ENCODE measurements at places on chromosomes 5 and 9.
A peak's percentile ranks its signal among the peaks of the same experiment; 100 is the strongest.

DNA sequence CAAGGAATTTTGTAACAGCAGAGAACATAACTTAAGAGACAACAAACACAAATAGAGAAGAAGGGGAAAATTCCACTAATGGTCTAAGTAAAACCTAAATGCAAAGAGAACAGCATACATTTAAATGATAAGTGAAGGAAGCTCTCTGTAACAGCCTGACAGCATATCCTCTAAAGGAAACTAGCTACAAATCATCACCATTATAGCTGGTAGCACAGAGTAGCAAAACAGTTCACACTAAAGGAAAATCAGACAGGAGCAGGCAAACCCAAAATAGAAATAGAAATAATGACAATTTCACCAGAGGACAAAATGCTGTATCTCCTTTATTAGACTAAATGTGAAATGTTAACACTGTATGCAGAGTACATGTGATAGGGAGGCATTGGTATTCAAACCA lies 532.8 kb downstream of the PTPRD start:
- no peak for DNase-seq

GRCh38 chr9:110782701-110783100 lies 114.1 kb downstream of the MUSK start:
- no peak for DNase-seq

DNA sequence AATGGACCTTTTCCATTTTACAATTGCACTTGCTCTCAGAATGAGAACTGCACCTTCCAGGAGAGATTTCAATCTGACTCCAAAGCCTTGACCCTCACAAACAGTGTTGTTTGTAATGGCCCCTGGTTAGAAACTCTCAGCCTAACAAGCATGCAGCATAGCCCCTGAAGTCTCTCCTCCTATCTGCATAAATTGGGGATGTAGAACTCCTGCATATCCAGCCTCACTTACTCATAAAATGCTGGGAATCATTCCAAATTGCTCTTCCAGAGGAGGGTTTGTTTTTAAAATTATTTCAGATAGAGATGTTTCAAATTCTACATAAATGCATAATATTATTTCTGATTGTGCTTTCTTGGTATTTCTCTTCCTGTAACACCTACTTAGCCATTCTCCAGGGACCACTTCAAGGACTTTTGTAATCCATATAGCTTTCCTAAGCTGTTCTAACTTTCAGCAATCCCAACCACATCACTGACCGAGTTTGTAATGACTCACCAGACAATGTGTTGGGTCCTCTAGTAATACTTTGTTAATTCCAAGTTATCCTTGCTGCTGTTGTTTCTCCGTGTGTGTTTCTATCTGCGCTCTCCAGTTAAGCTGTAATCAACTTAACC lies 143.8 kb upstream of the CCDC152 start:
- no peak for DNase-seq

GRCh38 chr9:9229269-9229668 lies 1383.5 kb downstream of the PTPRD start:
- DNase-seq = no peak

- DNase-seq = no peak
Observed at GRCh38 chr5:132501961-132502931, 11.7 kb upstream of the IRF1 start.

GRCh38 chr5:26757941-26758340 lies 280.4 kb downstream of the CDH9 start:
- DNase-seq = no peak

GRCh38 chr5:126462239-126463014 lies 39.2 kb downstream of the GRAMD2B start:
- DNase-seq = peak; percentile 63

GRCh38 chr5:107484281-107484680 lies 186.5 kb downstream of the EFNA5 start:
- DNase-seq = no peak

DNA sequence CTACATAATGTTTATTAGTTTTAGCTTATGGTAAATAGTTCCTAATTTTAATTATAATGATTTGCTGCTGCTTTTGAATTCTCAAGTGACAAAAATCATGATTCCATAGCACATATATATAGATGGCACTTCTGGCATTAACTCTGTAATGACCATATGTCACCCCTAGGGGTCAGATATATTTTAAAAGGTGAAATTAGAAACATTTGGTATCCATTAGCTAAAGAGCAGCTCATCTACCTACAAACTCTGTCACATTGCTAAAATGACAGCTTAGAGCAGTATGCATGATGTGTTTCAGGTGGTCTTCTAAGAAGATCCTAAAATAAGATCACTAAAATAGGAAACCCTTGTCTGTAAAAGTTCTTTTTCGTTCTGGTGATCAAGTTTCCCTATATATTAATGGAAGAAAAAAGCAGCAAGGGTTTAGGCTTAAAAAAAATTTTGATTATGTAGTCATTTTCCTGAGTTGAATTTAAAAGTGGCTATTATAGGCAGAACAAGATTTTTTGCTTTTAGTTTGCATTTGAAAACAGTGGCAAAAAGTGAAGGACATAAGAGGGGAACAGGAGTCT lies 157.7 kb upstream of the POU5F2 start:
- DNase-seq = peak; percentile 18

DNA sequence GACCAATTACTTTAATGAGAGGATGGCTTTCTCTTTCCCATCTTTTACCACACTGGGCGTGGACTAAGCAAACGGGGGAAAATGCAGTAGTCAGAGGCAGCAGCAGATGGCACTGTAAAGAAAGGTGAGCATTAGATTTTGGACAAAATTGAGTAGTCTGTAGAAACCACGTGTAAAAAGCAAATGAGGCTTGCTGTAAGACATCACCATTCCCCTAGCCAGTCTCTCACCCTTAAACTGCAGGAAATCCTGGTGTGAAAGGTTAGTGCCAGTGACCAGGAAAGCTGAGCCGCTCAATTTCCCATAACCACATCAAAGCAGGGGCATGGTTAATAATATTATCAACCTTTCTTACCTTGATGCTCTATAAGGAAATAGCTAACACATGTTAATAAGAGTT lies 31.8 kb downstream of the SPATA31C2 start:
- no peak for DNase-seq

DNA sequence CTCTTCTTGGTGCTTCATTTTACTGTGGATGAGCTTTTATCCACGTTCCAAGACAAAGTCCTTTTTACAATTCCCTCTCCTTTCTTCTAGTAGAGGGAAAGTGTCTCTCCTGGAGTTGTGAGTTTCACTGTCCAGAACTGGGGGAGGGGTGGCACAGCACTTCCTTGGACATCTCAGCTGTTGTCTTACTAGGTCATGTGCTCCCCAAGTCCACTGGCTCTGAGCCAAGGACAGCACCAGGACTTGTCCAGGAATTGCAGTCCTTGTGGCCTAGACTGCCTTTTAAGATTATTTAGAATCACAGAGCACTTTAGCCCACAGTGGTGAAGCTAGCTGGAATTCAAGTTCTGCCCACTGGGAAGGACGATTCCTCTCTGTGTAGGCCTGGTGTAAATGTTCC lies 700.2 kb upstream of the PTPRD start:
- DNase-seq = no peak

DNA sequence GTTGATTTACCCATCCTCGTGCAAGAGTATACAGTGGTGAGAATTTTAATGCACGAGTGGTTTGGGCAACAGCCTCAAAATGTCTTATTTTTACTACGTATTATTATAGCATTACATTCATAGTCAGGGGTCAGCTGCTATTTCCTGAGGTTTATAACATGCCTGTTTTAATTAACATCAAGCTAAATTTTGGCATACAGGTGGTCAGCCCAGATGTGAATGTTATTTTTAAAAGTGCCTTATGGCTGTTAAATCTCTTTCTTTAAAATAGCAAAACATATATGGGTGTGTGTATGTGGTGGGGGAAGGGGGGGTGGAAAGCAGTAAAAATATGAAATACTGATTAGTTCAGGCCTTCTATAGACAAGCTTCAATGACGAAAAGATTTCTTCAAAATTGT lies 424.5 kb upstream of the CLINT1 start:
- DNase-seq = no peak

GRCh38 chr5:99589424-99589823 lies 660.6 kb upstream of the CHD1 start:
- DNase-seq = no peak

DNA sequence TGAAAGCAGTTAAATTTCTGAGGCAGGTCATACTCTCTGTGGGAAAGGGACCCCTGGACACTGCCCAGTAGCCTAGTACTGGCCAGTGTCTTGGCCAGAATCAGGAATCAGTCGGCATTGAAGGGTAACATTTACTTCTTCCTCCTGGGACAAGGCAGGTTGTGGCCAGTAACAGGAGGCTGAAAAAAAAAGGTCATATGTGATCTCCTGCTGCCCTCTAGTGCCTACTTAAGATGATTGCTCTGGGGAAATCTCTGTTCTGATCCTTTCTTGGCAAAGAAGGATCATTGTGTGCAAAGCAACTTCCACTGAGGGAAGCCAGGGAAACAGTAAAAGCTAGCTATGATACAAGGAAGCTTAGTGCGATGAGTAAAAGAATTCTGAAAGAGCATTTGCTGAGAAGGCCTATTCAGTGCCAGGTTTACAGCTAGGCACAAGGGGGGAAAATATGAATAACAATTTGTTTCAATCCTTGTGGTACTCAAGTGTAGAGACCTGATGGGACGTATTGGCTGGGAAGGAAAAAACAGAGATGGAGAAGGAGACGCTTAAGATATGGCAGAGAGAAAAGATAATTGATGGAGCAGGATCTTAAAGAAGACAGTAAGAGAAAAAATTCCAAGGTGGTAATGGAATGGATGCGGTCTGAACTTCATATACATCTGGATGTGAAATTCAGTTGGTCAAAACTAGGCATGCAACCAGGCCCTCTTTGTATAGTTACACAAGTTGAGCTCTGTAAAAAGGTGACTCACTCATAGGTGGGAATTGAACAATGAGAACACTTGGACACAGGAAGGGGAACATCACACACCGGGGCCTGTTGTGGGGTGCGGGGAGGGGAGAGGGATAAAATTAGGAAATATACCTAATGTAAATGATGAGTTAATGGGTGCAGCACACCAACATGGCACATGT lies 25.8 kb upstream of the TRIM32 start:
- DNase-seq = peak; percentile 71

DNA sequence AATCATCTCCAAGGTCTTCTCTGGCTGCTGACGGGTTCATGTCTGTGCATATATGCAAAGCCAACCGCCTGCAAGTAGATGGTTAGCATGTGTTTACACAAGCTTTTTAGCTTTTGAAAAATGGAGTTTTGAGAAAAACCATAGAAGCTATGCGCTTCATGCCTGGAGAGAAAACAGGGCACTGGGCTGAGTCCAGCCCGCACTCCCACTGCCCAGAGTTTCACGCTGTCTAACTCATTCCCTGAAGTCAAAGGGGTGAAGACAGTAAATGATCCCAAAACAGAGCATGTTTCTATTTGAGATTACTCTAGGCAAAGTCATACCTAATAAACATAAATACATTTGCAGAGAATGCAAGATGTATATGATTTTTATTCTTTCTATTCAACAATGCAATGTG lies 278.8 kb downstream of the IRX2 start:
- no peak for DNase-seq

DNA sequence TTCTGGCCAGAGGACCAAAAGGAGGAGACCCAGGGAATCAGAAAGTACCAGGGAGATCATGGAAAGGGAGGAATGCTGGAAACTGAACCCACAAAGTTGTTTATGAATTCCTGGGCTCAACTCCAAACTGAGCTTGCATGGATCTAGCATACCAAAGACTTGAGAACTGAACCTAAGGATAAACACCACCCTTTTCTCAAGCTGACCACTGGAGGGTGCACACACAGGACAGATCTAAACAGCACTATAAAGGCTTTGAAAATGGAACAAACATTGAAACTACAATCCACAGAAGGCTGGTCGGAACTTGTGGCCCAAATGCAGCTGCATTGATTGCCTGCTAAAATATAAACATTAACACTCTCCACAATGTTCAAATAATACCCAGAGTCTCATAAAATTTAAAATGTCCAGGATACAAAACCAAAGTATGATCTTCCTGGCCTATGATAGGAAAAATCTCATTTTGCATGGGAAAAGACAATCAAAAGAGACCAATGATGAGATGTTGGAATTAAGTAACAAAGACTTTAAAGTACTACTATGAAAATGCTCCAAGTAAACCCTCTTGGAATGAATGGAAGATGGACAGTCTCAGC lies 15.6 kb upstream of the IRF1 start:
- peak; percentile 81 for DNase-seq
